Activated naive CD4-positive, alpha-beta T cell treated with anti-CD3 and anti-CD28 coated beads, Interleukin-2, amount 10 ng/mL, durations not matched to agents 7 days and 5 days (primary cell): ENCODE measurements at places on chromosomes 5 and 9.

DNA sequence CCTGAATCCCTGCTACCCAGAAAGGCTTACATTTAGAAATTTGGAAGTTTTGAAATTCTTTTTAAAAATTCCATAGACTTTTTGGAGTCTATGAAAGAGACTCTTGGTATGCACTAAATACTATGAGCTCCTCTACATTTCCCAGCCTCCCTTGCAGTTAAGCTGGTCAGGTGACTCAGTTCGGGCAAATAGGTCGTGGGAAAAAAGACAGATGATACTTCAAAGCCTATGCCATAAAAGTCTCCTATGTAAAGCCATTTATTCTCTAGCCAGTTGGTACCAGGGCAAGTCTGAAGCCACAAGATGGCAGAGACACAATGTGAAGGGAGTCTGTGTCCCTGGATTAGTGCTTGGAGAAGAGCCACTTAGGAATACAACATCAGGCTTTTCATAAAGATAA, 101.8 kb downstream of the BOD1 start:
- no peak for DNase-seq
- H3K4me1 ChIP-seq, result no peaks in the 10 kb centered on the region

DNA sequence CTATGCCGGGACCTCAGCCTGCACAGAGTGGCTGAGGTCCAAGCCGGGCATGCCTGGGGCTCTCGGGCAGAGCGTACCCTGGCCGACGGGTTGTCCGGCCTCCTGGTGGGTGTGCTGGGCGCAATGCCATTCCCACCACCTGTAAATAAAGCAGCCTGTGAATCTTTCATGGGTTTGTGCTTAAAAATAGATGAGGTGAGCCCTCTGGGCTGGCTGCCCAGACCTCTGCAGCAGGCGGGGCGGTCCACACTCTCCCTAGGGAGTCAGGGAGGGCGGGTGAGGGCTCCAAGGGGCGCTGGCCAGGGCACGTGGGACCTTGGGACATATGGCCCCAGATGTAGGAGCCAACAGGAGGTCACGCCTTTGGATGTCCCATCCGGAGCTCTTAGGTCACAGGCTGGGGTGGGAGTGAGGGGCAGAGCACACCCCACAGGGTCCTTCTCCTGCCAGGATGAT, 3.6 kb upstream of the AGPAT2 start:
- peaks cover 71% of the 10 kb centered on the region for H3K27me3 ChIP-seq
- H3K4me1 ChIP-seq, result peaks cover 6% of the 10 kb centered on the region
- no peak overlapping the region for H3K4me3 ChIP-seq

DNA sequence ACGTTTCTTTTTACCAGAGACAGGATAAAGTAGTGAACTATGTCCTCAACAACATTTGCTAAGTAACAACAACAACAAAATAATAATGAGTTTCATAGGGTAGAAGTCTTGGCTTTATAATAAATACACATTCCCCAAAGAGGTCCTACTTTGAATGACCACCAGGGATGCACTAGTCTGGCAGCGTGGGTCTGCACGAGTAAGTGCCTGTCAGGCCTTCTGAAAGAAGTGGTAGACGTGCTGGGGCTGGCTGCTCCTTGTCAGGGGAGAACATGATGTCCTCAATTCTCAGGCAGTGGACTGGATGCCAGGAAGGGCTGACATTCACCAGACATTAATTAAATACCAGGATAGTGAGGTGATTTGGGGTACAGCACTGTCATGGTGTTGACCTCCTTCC, 331.1 kb downstream of the TMEM38B start:
- H3K4me1 ChIP-seq, result no peaks in the 10 kb centered on the region
- no peaks in the 10 kb centered on the region for H3K27me3 ChIP-seq
- H3K36me3 ChIP-seq, result no peaks in the 10 kb centered on the region
- H3K4me3 ChIP-seq, result no peak overlapping the region
- no peak for DNase-seq
- H3K27ac ChIP-seq, result no peak overlapping the region

GRCh38 chr9:21589344-21590056, 107.4 kb upstream of the IFNE start:
- no peak overlapping the region for H3K4me3 ChIP-seq
- no peaks in the 10 kb centered on the region for H3K36me3 ChIP-seq
- DNase-seq, result no peak

GRCh38 chr9:103627731-103628130, 466.4 kb upstream of the SMC2 start:
- H3K4me1 ChIP-seq, result no peaks in the 10 kb centered on the region
- H3K4me3 ChIP-seq, result no peak overlapping the region
- H3K36me3 ChIP-seq, result no peaks in the 10 kb centered on the region
- H3K27ac ChIP-seq, result no peak overlapping the region
- H3K27me3 ChIP-seq, result no peaks in the 10 kb centered on the region
- DNase-seq, result no peak

GRCh38 chr5:33205727-33206410, 234.9 kb upstream of the TARS1 start:
- no peak overlapping the region for H3K27ac ChIP-seq
- DNase-seq, result no peak
- H3K36me3 ChIP-seq, result no peaks in the 10 kb centered on the region
- H3K4me3 ChIP-seq, result no peak overlapping the region
- no peaks in the 10 kb centered on the region for H3K27me3 ChIP-seq

DNA sequence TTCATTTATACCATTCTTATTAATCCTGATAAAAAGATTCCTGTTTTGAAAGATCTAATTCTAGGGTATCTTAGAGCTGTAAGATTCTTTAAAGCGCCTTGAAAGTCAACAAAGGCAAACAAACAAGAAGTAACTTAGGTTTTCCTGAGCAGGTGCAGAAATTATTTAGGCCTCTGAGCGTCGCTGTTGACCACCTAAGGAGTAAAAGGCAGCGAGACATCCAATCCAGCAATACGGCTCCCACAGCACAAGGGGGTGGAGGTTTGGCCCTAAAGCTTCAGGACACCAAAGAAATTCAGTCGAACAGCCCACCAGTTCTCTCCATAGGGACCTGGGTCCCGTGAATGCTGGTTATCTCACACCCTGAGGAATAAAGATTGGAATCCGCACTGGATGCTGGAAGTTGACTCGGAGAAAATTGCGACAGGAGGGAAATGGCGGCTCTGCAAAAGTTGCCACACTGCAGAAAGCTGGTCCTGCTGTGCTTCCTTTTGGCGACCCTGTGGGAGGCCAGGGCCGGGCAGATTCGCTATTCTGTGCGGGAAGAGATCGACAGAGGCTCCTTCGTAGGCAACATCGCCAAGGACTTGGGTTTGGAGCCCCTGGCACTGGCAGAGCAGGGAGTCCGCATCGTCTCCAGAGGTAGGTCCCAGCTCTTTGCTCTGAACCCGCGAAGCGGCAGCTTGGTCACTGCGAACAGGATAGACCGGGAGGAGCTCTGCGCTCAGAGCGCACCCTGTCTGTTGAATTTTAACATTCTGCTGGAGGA, at the start of gene PCDHGA2:
Gene PCDHGA2, plus strand, starts transcription at position 223 of the 769 bp plus-strand sequence.
- DNase-seq, result no peak
- H3K4me3 ChIP-seq, result no peak within 1 kb of the TSS
- H3K27me3 ChIP-seq, result peaks cover 21% of the 10 kb centered on the region

GRCh38 chr9:4084435-4084818, 215.4 kb downstream of the GLIS3 start:
- no peaks in the 10 kb centered on the region for H3K36me3 ChIP-seq
- H3K4me1 ChIP-seq, result no peaks in the 10 kb centered on the region
- DNase-seq, result no peak
- H3K27ac ChIP-seq, result no peak overlapping the region
- peaks cover 4% of the 10 kb centered on the region for H3K27me3 ChIP-seq
- H3K4me3 ChIP-seq, result no peak overlapping the region

GRCh38 chr5:128196791-128197190, 113.2 kb downstream of the SLC12A2 start:
- peaks cover 6% of the 10 kb centered on the region for H3K27me3 ChIP-seq
- DNase-seq, result no peak
- H3K4me3 ChIP-seq, result no peak overlapping the region

DNA sequence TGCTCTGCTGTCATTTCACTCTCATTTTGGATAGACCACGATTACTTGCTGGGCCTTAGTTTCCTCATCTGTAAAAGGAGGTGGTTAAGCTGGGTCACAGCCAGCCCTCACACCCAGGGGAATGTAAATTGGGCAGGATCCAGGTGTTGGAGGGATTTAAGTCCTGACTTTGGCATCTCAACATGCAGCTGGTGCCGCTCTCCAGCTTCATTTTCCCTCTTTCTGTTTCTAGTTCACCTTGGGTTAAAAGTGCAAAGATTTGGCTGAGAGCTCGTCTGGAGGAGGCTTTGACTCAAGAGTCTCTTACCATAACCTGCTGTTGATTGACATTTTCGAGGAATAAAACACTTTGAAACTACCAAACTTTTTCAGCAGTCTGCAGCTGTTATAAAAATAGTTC, 144.3 kb upstream of the DHFR start:
- DNase-seq, result no peak
- no peaks in the 10 kb centered on the region for H3K27me3 ChIP-seq
- peaks cover 27% of the 10 kb centered on the region for H3K36me3 ChIP-seq
- H3K4me3 ChIP-seq, result no peak overlapping the region

- no peak overlapping the region for H3K27ac ChIP-seq
- DNase-seq, result no peak
- peaks cover 6% of the 10 kb centered on the region for H3K27me3 ChIP-seq
- H3K4me1 ChIP-seq, result no peaks in the 10 kb centered on the region
- H3K36me3 ChIP-seq, result no peaks in the 10 kb centered on the region
Observed at GRCh38 chr5:151694035-151694485, 7.3 kb upstream of the SPARC start.

DNA sequence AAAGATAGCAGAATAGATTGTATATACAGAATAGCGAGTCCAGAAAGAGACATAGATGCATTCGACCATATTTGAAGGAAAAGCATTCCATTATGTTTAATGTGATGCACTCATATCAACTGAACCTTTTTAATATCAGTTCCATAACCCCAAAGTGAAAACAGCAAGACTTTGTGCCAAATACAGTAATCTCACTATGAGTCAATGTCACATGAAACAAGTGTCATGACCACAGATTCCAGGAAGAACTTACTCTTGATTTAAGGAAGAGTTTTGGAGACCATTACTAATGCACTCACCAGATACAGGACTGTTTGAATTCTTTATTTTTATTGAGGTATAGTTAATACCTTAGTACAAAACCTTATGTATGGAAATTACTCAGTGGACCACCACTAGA, 220.5 kb downstream of the SH3GL2 start:
- no peak overlapping the region for H3K4me3 ChIP-seq
- no peak for DNase-seq
- no peaks in the 10 kb centered on the region for H3K4me1 ChIP-seq

DNA sequence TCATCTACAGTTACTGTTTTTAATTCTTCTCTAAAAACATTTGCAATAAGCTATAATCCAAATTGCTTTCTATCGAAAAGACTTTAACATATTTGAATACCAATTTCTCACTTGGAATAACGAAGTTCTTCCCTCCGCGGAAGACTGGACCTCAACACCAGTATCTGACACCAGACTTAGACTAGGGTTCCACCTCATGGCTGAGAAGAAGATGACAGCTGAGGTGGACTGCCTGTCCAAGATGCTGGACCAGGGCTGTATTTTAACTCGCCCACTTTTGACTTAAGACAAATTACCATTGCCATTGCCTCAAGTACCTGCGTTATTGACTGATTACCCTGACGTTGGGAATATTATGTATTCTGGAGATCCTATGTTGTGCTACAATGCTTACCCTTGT, 34.1 kb downstream of the ZMAT2 start:
- H3K4me3 ChIP-seq, result no peak overlapping the region
- no peaks in the 10 kb centered on the region for H3K36me3 ChIP-seq
- no peaks in the 10 kb centered on the region for H3K4me1 ChIP-seq
- peaks cover 4% of the 10 kb centered on the region for H3K27me3 ChIP-seq
- no peak overlapping the region for H3K27ac ChIP-seq

DNA sequence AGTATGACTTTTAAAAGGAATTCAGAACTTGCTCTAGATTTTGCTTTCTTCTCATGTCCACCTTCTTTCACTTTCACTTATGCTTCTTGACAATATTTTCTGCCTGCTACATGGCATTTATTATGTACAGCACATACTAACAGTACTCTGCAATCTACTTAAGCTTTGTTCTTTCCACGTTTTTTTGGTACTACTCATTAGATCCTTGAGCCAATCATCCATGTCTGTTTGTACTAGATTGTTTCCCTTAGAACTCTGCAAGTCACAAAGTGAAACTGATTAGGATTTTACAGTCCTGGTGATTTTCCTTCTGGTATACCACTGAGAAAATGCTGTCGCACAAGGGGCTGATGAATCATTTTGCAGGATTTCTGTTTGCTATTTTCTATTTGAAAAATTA, 78.3 kb downstream of the PARP8 start:
- peaks cover 35% of the 10 kb centered on the region for H3K36me3 ChIP-seq
- no peaks in the 10 kb centered on the region for H3K27me3 ChIP-seq
- no peak for DNase-seq
- peak overlapping the region; percentile 74 for H3K27ac ChIP-seq
- peaks cover 53% of the 10 kb centered on the region for H3K4me1 ChIP-seq

DNA sequence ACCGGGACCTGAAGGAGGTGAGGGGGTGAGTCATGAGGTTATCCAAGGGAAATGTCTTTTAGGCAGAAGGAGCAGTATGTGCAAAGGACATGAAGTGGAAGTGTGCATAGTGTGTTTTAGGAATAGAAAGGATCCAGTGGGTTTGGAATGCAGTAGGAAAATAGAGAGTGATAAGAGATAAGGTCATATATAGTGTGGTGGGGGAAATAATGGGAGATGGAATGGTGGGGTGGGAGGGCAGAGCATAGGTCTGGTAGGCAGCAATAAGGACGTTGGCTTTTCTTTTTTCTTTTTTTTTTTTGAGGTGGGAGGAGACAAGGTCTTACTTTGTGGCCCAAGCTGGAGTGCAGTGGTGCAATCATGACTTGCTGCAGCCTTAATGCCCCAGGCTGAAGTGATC, 17.8 kb downstream of the SNX24 start:
- DNase-seq, result no peak
- H3K4me1 ChIP-seq, result no peaks in the 10 kb centered on the region
- no peak overlapping the region for H3K27ac ChIP-seq
- no peak overlapping the region for H3K4me3 ChIP-seq
- H3K27me3 ChIP-seq, result no peaks in the 10 kb centered on the region

GRCh38 chr9:91865041-91865440, 85.0 kb downstream of the ROR2 start:
- no peak for DNase-seq
- no peak overlapping the region for H3K27ac ChIP-seq
- no peaks in the 10 kb centered on the region for H3K36me3 ChIP-seq
- H3K27me3 ChIP-seq, result peaks cover 36% of the 10 kb centered on the region
- no peak overlapping the region for H3K4me3 ChIP-seq

- peaks cover 30% of the 10 kb centered on the region for H3K27me3 ChIP-seq
- H3K4me3 ChIP-seq, result no peak overlapping the region
- no peaks in the 10 kb centered on the region for H3K4me1 ChIP-seq
- H3K36me3 ChIP-seq, result no peaks in the 10 kb centered on the region
- DNase-seq, result no peak
Observed at GRCh38 chr9:122389799-122390481, 19.1 kb downstream of the PTGS1 start.

GRCh38 chr5:18333841-18334240, 699.6 kb downstream of the TAF11L14 start:
- no peaks in the 10 kb centered on the region for H3K27me3 ChIP-seq
- no peak overlapping the region for H3K27ac ChIP-seq

- H3K27me3 ChIP-seq, result peaks cover 18% of the 10 kb centered on the region
- no peak for DNase-seq
- peaks cover 18% of the 10 kb centered on the region for H3K4me1 ChIP-seq
- no peaks in the 10 kb centered on the region for H3K36me3 ChIP-seq
Observed at GRCh38 chr5:107567901-107568671, 102.7 kb downstream of the EFNA5 start.
